ENCODE measurements at places on chromosomes 7 and 10.

- DNase-seq = peak; percentile 86
Measured at GRCh38 chr10:14604181-14605142, 170.2 kb downstream of the FAM107B start.

GRCh38 chr7:151767557-151767956 is 109.4 kb downstream of the PRKAG2 start:
- no peak for DNase-seq

DNA sequence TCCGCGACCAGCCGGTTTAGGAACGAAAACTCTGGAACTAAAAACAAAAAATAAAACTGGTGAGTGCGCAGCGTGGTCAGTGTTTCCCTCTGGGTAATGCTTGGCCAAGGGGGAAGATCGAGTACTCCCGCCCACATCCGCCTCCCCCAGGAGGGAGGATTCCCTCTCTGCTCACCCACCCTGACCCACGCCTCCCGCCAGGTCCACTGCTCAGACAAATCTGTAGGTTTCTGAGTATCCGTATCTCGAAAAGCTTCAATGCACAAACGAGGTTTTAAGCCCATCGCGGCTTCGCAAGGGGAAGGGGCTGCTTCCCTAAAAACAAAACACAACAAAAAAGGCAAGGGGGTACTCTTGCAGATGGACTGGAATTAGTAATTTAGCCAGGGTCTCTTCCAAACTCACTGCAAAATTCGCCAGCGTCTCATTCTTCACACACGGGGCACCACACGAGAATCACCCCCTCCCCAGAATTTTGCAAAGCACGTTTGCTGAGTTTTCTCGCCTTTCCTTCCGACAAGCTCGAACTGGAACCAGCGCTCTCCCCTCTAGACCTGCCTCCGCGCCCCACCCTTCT is 75.2 kb downstream of the INSIG1 start:
- DNase-seq = no peak

DNA sequence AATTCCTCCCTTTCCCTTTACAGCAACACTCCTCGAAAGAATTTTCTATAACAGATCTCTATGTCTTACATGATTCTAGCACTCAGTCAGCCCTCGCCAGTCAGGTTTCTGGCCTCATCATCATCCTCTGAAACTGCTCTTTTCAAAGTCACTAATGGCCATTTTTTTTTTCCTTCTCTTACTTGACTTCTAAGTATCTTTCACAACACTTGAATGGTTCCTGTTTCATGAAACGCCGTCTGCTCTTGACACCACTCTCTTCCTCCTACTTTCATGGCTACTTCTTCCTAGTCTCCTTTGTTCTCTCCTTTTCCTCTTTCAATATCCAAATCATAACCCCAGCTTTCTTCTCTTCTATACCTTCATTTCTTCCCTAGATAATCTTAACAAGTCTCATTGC is 100.5 kb upstream of the NRP1 start:
- DNase-seq = no peak

DNA sequence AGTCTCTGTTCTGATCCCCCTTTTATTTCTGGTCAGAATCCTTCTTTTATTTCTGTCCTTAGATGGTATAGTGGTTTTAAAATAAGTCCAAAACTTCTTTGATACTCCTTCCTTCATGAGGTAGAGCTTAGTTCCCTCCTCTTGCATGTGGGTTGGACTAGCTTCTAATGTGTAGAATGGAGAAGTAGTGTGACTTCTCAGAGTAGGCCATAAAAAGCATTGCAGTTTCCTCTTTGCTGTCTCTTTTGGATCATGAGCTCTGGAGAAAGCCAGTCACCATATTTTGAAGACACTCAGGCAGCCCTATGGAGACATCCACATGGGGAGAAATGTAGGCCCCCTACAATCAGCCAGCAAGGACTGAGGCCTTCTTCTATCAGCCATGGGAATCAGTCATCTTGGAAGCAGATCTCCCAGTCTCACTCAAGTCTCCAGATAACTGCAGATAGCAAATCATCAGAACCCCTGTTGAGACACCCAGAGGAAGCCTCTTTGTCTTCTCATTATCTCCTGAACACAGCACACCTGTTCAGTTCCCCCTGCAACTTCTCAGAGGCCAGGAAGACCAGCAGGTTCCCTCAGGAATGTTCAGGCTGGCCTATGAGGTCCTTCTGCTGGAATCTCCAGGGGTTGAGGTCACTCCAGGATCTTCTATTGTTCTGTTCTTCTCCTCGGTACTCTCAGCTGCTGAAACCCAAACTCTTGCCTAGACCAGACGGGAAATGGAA is 511.9 kb upstream of the ZMIZ1 start:
- DNase-seq = no peak

GRCh38 chr10:71697938-71698709 is 21.5 kb downstream of the C10orf105 start:
- DNase-seq = no peak

DNA sequence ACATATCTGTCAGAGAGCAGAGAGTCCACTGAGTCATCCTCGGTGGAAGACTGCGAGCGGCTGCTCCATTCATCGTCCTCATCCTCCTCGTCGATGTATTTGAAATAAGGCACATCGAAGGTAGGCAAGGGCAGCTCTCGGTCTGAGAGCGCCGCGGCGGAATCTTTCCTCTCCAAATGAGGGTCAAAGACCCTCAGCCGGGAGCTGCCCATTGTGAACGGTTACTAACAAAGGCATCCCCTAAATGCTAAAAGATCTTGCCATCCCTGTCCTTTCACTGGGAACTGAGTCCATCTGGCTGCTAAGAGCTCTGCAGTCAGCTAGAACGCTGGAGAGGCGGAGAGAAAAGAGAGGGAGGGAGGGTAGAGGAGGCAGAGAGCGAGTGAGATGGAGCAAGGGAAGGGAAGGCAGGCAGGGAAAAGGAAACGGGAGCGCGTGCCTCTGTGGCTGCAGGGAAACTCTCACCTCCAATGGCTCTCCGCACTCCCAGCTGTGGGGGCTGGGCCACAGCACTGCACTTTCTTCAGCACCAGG is 163.4 kb downstream of the RAPGEF5 start:
- DNase-seq = peak; percentile 47

GRCh38 chr7:125355899-125356298 is 426.3 kb upstream of the POT1 start:
- no peak for DNase-seq

DNA sequence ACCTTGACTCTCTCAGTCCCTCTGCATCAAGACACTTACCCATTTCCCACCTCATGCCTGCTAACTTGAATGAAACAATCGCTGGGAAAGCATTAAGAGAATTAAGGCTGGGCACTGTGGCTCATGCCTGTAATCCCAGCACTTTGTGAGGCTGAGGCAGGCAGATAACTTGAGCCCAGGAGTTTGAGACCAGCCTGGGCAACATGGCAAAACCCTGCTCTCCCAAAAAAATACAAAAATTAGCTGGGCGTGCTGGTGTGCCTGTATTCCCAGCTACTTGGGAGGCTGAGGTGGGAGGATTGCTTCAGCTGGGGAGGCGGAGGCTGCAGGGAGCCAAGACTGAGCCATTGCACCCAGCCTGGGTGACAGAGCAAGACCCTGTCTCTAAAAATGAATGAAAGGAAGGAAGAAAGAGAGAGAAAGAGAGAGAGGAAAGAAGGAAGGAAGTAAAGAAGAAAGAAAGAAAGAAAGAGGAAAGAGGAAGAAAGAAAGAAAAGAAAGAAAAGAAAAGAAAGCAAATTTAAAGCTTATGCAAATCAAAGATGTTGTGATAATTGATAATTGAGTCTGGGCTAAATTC is 646 bp downstream of the SERPINE1 start:
- DNase-seq = no peak

DNA sequence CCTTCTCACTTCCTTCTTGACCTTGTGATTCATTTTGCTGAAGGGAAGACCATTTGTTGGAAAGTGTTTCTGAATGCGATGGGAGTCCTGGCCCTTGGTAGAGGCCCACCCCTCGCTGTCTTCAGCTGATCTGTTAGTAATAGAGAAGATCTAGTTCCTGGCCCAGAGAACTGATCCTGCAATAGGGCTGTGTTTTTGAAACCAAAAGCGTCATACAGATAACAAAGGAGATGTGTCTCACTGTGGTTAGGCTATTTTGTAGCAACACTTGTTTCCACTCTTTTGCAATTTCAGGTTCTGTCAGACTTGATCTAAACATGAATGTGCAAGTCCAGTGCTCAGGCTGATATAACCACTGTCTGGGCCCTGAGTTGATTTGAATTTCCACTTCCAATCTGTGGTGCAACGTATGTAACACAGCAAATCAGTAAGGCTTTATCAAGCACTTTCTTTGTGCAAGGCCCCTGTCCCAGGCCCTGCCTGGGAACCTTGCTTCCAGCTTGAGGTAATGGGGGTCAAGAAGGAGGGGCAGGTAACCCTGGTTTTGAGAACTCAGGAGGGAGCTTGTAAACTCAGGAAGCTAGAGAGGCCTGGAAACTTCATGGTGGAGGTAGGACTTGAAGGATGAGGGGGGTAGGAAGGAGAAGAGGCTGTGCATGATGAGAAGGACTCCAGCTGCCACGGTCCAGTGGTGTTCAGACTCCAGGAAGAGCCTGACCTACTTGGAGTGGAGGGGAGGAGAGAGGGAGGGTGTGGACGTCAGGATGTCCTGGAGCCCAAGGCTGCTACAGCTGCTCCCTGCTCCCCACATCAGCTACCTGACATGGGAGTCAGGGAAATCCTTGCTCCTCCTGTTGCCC is 42.2 kb upstream of the SRGN start:
- no peak for DNase-seq

GRCh38 chr7:24754906-24755506 is 2.3 kb downstream of the GSDME start:
- DNase-seq = no peak

- DNase-seq = no peak
Measured at GRCh38 chr7:158828133-158829020, 932 bp downstream of the ESYT2 start.

DNA sequence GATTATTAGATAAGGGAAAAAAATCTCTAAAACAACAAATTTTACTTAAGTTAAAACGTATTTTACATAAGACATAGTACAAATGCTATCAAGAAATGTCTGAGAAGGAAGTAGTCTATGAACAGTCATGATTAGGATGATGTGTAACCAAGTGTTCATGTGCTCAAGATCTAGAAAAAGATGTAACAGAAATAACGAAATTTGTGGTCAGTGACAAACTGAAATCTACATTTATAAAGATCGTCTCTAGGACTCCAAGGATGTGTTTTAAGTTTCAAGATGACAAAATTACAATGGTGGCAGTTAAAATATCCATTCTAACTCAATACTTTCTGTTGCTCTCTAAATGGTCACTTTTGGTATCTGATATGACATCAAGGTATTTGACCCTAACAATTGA is 17.2 kb downstream of the PPP3CB start:
- DNase-seq = no peak

- no peak for DNase-seq
Measured at GRCh38 chr10:78935697-78936407, 132.9 kb upstream of the ZMIZ1 start.

DNA sequence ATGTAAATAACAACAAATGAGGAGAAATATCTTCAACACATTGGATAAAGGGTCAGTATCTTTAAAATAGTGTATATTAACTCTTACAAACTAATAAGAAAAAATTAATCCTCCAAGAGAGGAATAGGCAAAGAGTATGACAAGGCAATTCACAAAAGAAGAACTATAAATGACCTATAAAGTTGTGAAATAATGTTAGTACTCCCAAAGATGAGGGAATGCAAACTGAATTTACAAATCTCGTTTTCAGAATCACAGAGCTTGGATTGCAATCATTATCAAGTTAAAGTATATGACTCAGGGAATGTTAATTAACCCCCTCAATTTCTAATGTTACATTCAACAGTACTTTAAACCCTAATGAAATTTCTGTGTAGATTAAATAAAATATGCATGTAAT is 87.3 kb upstream of the TARP start:
- DNase-seq = no peak

DNA sequence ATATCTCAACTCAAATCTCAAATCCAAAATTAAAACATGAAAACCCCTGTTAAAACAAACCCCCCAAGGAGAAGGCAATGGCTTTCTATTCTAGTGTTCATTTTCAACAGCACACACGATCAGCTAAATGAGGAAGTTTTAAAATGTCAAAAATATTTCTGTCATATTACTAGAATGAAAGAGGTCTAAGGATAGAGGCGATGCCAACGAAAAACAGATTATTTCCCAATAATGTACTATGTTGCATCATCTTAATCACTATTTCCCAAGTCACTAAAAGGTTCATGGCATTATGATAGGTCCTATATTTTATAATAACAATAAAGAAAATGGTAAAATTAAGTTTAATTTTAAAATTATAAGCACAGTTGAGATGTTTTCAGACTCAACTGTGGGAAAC is 10.1 kb downstream of the CNOT4 start:
- no peak for DNase-seq

DNA sequence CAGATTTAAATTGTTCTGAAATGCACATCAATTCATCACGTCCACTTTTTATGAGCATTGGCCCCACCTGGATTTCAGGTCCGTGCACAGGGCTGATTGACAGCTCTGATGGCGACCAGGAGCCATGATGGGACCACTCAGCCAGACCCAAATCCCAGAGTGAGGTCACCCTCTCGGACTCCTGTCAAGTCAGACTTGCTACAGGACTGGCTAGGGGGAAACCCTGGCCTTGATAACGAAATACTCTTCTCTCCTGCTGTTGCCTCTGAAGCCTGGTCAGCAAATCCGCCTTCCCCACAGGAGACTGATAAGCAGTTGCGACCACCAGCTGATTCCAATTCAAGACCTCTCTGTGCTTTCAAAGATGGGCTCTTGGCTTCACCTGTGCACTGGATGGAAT is 76.4 kb downstream of the CARD11 start:
- no peak for DNase-seq

DNA sequence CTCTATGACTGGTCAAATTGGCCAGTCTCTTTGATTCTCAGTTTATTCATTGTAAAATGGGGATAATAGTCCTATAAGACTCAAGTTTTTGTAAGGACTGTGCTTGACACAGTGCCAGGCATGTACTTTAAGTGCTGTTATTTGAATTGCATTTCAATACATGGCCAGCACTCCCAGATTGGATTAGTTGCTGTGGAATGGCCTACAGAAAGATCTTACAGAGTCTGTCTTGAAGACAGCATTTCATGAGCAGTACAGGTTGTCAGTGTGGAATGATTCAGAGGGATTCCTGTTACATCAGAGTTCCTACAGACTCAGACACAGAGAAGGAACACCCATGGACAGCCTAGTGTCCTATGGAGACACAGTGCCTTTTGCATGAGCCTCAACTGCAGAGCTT is 238.1 kb upstream of the BMPER start:
- DNase-seq = peak; percentile 16

GRCh38 chr10:93701866-93702209 is 554 bp downstream of the FRA10AC1 start:
- peak; percentile 26 for DNase-seq

DNA sequence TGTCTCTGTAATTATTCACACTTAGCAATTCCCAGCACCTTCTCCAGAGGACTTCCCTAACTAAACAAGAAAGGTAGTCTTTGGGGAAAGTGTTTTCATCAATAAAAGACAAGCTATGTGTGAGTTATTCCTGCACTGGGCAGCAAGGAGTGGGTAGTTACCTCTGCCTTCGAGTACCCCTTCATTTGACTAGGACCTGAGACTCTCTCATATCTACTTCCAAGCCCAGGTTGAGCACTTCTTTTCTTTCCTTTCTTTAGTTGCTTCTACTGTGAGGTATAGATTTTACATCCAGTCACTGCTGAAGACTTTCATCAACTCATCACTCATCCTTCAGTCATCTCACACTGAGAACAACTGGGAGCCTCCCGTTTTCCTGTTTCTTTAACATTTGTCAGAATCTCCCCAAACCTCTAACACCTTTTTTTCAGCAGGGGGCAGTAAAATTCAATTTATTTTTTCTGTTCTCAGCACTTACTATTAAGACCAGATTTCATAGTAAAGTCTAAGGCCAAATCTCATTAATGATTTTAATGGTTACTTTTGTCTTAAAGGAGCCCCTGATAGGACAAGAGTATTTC is 80.1 kb upstream of the PRSS1 start:
- peak; percentile 22 for DNase-seq

- no peak for DNase-seq
Measured at GRCh38 chr10:51878695-51879094, 179.3 kb upstream of the CSTF2T start.

All from AG08395 (cell line).